ENCODE measurements at places on chromosomes 11 and 22. TPM values are rescaled to one million over a fixed set of nuclear protein-coding genes. Genes with fewer than 3 reads are reported as not detected.

HTR3A gene
- not detected for total RNA-seq

TREH gene
- total RNA-seq: not detected

FOLR2 gene
- total RNA-seq: 2.4 TPM

MAP6 gene
- not detected for total RNA-seq

DNA sequence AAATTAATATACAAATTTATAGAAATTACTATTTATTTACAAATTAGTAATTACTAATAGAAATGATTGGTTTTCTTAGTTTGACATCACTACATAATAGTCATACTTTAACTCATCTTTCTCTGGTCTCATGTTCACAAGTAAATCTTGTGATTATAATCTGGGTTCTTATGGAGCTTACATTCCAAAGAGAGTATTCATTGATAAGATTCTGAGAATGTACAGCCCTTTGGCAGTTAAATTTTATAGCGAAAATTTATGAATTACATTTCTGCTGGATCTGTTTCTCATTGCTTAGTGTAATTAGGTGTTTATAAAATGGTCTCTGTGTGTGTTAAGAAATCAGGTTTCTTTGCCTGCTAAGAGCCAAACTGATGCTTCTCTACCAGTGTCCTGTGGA lies 175.2 kb downstream of the TMEM135 start:
- no peaks in the 10 kb centered on the region for H3K36me3 ChIP-seq
- no peak overlapping the region for H3K27ac ChIP-seq
- no peak overlapping the region for H3K4me3 ChIP-seq
- DNase-seq: no peak

DNA sequence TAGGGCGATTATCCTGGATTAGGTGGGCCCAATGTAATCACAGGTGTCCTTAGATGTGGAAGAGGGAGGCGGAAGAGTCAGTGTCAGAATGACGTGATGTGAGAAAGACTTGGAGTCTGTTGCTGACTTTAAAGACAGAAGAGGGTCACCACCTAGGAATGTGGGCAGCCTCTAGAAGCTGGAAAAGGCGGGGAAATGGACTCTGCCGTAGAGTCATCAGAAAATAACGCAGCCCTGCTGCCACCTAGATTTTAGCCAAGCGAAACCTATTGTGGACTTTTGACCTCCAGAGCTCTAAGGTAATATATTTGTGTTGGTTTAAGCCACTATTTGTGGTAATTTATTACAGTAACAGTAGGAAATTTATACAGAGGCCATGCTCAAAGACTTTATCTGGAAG lies 4.8 kb downstream of the DDX10 start:
- H3K27ac ChIP-seq: no peak overlapping the region
- no peak for DNase-seq
- H3K4me1 ChIP-seq: peaks cover 17% of the 10 kb centered on the region
- no peak overlapping the region for H3K4me3 ChIP-seq
- no peaks in the 10 kb centered on the region for H3K27me3 ChIP-seq
- peaks cover under 1% of the 10 kb centered on the region for H3K36me3 ChIP-seq

- H3K4me1 ChIP-seq: no peaks in the 10 kb centered on the region
- no peaks in the 10 kb centered on the region for H3K27me3 ChIP-seq
- no peaks in the 10 kb centered on the region for H3K36me3 ChIP-seq
Measured at GRCh38 chr11:2527621-2528291, 82.9 kb downstream of the KCNQ1 start.

GRCh38 chr11:2090172-2091111 lies 48.7 kb downstream of the IGF2 start:
- no peak for DNase-seq
- H3K4me1 ChIP-seq: peaks cover 8% of the 10 kb centered on the region
- no peak overlapping the region for H3K4me3 ChIP-seq
- no peak overlapping the region for H3K27ac ChIP-seq
- H3K27me3 ChIP-seq: no peaks in the 10 kb centered on the region

- H3K4me1 ChIP-seq: no peaks in the 10 kb centered on the region
- no peak overlapping the region for H3K27ac ChIP-seq
- DNase-seq: no peak
Measured at GRCh38 chr11:60119710-60120109, 31.2 kb downstream of the MS4A2 start.

GRCh38 chr11:12170984-12171383 lies 60.6 kb downstream of the MICAL2 start:
- no peaks in the 10 kb centered on the region for H3K27me3 ChIP-seq
- no peaks in the 10 kb centered on the region for H3K36me3 ChIP-seq
- no peak overlapping the region for H3K27ac ChIP-seq
- DNase-seq: no peak

GRCh38 chr22:46051646-46052045 lies 74.7 kb upstream of the WNT7B start:
- no peak overlapping the region for H3K4me3 ChIP-seq
- no peaks in the 10 kb centered on the region for H3K27me3 ChIP-seq
- peak overlapping the region; percentile 92 for H3K27ac ChIP-seq

GRCh38 chr22:47111626-47112581 lies 349.5 kb downstream of the TBC1D22A start:
- no peak overlapping the region for H3K4me3 ChIP-seq
- H3K36me3 ChIP-seq: no peaks in the 10 kb centered on the region
- H3K27ac ChIP-seq: no peak overlapping the region
- DNase-seq: no peak
- no peaks in the 10 kb centered on the region for H3K27me3 ChIP-seq
- H3K4me1 ChIP-seq: no peaks in the 10 kb centered on the region

GRCh38 chr11:108853864-108854263 lies 189.0 kb downstream of the DDX10 start:
- peak; percentile 3 for DNase-seq
- peak overlapping the region; percentile 51 for H3K4me3 ChIP-seq
- no peaks in the 10 kb centered on the region for H3K27me3 ChIP-seq
- no peaks in the 10 kb centered on the region for H3K36me3 ChIP-seq

GRCh38 chr11:114153224-114153623 lies 93.7 kb downstream of the ZBTB16 start:
- H3K4me3 ChIP-seq: no peak overlapping the region
- no peaks in the 10 kb centered on the region for H3K36me3 ChIP-seq
- DNase-seq: no peak
- H3K27me3 ChIP-seq: no peaks in the 10 kb centered on the region
- no peak overlapping the region for H3K27ac ChIP-seq
- peaks cover 17% of the 10 kb centered on the region for H3K4me1 ChIP-seq

DNA sequence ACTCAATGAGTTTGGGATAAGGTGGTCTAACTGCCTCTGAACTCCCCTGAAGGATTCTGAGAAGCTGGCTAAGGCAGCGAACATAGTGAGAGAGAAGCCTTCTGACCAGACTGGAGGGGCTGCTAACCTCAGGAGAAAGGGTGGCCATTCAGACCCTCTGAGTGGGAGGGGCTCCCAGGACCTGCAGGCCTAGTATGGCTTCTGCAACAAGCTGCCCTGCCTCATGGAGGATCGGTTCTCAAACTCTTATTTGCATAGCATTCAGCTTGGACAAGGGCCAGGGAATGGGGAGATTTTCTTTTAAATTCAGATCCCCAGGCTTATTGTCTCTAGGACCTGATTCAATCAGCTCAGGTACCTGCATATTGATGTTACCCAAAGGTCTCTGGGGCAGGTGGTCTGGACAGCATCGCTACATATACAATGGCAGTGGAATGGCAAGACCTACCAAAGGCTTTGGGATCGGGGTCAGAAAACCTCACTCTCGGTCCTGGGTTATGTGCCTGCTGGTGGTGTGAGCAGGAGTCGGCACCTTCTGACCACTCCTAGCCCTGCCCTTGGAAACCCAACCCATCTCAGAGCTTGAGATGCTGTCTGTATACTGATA lies 599.1 kb downstream of the BRD1 start:
- H3K27ac ChIP-seq: no peak overlapping the region
- no peaks in the 10 kb centered on the region for H3K36me3 ChIP-seq
- no peaks in the 10 kb centered on the region for H3K27me3 ChIP-seq
- H3K4me3 ChIP-seq: no peak overlapping the region
- H3K4me1 ChIP-seq: no peaks in the 10 kb centered on the region
- no peak for DNase-seq

DNA sequence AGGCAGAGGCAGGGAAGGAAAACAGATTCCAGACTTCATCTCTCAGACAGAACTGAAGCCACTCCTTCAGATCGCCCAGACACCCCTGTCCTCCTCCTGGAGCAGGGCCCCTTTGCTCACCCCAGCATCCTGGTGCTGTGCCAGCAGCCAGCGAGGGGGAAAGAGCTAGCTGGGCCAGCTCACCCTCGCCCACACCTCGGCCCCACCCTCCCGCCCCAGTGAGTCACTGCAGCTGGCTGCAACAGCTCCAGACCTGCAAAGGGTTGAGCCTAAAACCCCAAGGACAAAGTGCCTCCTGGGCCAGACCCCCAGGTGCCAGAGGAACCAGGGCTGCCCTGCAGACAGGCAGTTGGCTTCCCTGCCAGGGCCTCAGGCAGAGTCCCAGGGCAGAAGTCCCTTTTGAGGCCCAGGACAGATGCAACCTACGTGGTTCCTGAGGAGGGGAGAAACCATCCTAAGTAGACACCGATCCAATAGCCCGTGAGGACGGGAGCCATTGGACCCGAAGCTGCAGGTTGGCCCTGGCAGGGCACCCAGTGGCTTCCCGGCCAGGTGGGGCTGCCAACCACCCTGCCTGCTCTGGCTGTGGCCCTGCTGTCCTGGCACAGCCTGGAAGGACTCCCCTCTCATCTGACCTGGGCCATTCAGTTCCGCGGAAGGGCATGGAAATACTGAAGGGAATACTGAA lies 7.2 kb downstream of the AHNAK start:
- peaks cover 54% of the 10 kb centered on the region for H3K4me1 ChIP-seq
- H3K36me3 ChIP-seq: peaks cover 20% of the 10 kb centered on the region
- peak overlapping the region; percentile 35 for H3K4me3 ChIP-seq
- no peak overlapping the region for H3K27ac ChIP-seq

All from naive thymus-derived CD4-positive, alpha-beta T cell (primary cell).